ENCODE measurements at places on chromosomes 1 and 21.
A peak's percentile ranks its signal among the peaks of the same experiment; 100 is the strongest.

DNA sequence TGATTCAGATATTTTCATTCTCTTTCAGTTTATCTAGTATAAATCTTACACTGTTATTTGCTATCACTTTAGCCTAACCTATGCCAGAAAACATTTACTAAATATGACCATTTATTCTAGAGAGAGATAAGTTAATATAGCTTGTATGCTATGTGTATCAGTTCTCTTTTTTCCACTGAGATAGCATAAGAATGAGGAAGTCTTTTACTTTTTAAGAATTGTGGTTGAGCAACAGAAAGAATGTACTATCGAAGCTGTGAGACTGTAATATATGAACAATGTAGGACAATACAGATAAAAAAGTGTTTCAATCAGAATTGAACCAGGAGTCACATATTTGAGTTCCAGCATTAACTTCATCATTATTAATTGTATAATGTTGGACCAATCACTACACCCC is 479.9 kb upstream of the PLXNA2 start:
- no peaks in the 10 kb centered on the region for H3K36me3 ChIP-seq
- H3K27me3 ChIP-seq: no peaks in the 10 kb centered on the region
- H3K4me1 ChIP-seq: no peaks in the 10 kb centered on the region
- no peak overlapping the region for H3K4me3 ChIP-seq
- H3K27ac ChIP-seq: no peak overlapping the region

GRCh38 chr1:6652986-6653385 is 28.3 kb downstream of the THAP3 start:
- H3K4me1 ChIP-seq: peaks cover 4% of the 10 kb centered on the region
- H3K4me3 ChIP-seq: no peak overlapping the region
- H3K36me3 ChIP-seq: peaks cover 30% of the 10 kb centered on the region

- H3K27ac ChIP-seq: no peak overlapping the region
- H3K27me3 ChIP-seq: no peaks in the 10 kb centered on the region
- H3K36me3 ChIP-seq: peaks cover 62% of the 10 kb centered on the region
- H3K4me1 ChIP-seq: no peaks in the 10 kb centered on the region
Observed at GRCh38 chr21:39175154-39175553, 8.1 kb downstream of the PSMG1 start.

DNA sequence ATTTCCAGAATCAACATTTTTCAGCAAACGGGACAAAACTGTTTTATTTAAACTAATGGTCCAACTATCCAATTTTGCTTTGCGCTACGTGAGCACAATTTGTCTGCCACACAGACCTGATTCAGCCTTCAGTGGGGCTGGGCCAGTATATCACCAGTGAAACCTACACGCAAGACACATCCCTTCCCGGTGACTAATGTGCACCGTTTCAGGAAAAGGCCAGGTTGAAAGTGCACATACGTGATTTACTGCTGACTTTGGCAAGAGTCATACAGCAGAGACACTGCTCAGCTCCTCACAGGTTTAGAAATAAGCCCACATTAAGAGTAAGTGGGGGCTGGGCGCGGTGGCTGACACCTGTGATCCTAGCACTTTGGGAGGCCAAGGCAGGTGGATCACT is 5.1 kb upstream of the TMEM51 start:
- no peaks in the 10 kb centered on the region for H3K36me3 ChIP-seq
- peaks cover 39% of the 10 kb centered on the region for H3K27me3 ChIP-seq
- DNase-seq: no peak
- peaks cover 10% of the 10 kb centered on the region for H3K4me1 ChIP-seq

GRCh38 chr1:101854271-101854670 is 142.5 kb downstream of the OLFM3 start:
- H3K4me3 ChIP-seq: no peak overlapping the region
- no peaks in the 10 kb centered on the region for H3K4me1 ChIP-seq
- H3K27ac ChIP-seq: no peak overlapping the region
- no peaks in the 10 kb centered on the region for H3K27me3 ChIP-seq
- DNase-seq: no peak

DNA sequence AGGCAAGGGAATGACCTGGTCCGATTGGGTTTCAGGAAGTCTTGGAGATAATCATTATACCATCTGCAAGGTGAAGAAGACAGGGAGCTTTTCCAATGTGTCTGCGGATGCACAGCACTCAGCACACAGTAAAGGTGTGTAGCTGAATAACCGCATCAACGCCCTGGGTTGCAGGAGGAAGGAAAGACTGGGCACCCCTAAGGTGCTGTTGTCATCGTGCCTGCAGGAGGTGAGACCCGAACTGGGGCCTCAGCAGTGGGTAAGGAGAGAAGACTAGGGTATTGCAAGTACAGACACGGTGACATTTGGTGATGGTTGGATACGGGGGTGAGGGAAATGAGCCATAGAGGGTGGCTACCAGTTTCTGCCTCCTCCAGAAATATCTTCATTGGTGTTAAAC is 1.1 kb upstream of the TRIM62 start:
- no peak overlapping the region for H3K4me3 ChIP-seq
- peaks cover 23% of the 10 kb centered on the region for H3K4me1 ChIP-seq
- no peak for DNase-seq
- peaks cover 3% of the 10 kb centered on the region for H3K27me3 ChIP-seq
- H3K27ac ChIP-seq: no peak overlapping the region

DNA sequence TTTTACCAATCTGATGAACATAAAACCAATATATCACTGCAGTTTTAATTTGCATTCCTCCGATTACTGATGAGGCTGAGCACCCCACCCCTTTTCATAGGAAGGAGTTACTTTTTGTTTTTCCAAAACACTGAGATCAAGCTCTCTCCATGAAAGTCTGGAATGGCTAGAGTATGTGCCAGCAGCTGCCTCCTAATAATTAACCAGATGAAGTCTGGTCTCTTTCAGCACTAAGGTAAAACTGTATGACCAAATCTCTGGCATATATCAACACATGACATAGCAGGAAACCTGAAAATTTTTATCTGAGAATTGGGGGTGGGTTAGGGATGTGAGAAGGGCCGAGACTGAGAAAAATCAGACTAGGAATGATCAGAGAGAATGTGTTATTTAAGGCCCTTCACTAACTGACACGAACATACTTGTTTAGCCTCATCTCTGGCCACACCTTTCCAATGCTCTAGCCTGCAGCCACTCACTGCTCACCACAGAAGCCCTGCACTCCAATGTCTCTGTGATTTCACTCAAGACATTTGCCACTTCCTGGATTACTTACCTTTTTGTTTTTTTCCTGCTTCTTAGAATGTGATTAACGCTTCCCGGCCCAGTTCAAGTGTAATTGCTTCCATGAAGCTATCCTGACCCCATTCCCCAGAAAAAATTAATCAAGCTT is 34.7 kb downstream of the WASF2 start:
- DNase-seq: peak; percentile 6
- H3K36me3 ChIP-seq: no peaks in the 10 kb centered on the region
- H3K4me3 ChIP-seq: peak overlapping the region; percentile 11

DNA sequence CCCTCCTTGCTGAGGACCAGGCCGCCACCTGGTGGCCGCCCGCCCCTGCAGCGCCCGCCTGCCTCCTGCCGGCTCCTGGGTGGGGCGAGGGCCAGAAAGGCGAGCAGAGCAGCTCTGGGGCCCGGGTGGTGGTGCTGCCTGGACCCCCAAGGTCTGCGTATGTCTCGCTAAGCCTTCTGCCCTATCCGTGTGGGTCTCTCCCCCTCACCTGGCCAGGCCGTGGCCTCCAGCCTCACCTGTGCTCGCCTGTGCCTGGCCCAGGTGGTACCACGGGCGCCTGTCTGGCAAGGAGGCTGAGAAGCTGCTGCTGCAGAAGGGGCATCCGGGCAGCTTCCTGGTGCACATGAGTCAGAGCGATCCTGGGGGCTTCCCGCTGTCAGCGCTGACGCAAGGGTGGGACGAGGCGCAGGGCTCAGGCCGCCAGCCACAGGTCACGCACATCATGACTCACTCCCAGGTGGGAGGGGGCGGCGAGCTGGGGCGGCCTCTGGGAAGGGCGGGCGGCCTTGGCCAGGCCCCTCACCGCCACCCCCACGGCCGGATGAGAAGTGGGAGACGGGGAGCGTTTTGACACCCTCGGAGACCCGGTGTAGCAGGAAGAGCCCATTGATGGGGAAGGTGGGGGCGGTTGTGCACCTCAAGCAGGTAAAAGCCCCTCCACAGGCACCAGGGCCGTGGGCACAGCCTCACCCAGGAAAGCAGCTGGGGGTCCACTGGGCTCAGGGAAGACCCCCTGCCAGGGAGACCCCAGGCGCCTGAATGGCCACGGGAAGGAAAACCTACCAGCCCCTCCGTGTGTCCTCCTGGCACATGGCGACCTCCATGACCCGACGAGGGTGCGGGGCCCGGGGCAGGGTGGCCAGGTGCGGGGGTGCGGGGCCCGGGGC is 9.9 kb downstream of the RNF223 start:
- no peak overlapping the region for H3K4me3 ChIP-seq
- no peak overlapping the region for H3K27ac ChIP-seq
- peak; percentile 54 for DNase-seq
- no peaks in the 10 kb centered on the region for H3K36me3 ChIP-seq
- peaks cover 37% of the 10 kb centered on the region for H3K27me3 ChIP-seq

DNA sequence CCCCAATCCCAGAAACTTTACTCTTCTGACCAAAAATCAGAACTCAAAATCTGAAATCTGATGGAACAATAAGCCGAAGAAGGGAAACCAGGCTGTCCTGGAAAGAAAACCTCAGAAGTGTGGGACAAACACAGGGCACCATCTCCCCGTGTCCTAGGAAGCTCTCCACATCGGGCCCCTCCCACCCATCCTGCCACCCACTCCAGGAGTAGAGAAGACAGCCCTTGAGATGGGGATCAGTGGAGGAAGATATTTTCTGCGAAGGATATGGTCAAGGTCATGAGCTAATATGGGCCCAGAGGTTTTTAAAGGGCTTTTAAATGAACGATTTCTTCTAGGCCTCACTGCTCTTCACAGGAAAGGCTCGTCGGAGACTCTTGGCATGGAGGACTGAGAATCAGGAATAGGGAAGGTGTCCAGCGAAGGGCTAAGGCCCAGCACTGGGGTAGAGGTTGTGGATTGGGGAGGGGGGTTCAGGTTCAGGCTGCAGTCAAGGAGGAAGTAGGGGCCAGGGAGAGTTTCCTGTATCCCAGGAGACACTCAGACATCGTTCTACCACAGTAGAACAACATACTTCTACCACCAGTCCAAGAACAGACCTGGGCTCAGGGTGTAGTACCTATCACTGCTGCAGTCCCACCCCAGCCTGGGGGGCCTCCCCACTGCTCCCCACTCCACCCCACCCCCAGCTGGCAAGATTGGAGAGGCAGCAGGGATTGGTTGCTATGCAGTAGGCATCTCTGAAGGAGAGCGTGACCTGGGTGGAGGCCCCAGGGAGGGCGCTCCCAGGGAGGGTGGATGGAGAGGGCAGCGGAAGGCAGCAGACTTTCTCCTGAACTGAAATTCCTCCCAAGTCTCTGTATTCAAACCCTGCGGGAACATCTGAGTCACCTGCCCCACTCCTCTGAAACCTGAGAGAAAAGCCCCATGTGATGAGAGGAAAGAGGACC is 1.2 kb upstream of the S100A5 start:
- H3K27me3 ChIP-seq: no peaks in the 10 kb centered on the region
- peak overlapping the region; percentile 74 for H3K27ac ChIP-seq
- DNase-seq: no peak
- peaks cover 26% of the 10 kb centered on the region for H3K36me3 ChIP-seq

DNA sequence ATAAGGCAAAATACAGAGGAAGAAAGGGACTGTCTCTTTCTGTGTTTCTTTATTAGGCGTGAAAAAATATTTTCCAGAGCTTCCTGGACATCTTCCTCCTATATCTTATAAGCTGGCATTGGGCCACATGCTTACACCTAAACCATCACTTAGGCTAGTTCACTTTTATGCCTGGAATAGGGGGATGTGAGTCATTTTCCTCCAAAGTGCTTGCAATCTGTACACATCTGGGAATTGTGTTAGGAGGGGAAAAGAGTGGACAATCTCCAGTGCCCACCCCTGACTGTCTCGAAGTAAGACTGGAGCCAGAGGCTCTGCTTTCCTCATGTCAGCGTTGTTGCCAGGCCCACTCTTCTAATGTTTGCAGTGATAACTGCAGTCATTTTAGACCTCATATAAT is 29.9 kb downstream of the GIPC2 start:
- no peaks in the 10 kb centered on the region for H3K36me3 ChIP-seq
- no peaks in the 10 kb centered on the region for H3K4me1 ChIP-seq
- no peak for DNase-seq
- no peak overlapping the region for H3K4me3 ChIP-seq
- no peak overlapping the region for H3K27ac ChIP-seq

- DNase-seq: no peak
- no peak overlapping the region for H3K4me3 ChIP-seq
- H3K27me3 ChIP-seq: no peaks in the 10 kb centered on the region
- H3K27ac ChIP-seq: no peak overlapping the region
- peaks cover 10% of the 10 kb centered on the region for H3K4me1 ChIP-seq
- no peaks in the 10 kb centered on the region for H3K36me3 ChIP-seq
Observed at GRCh38 chr1:93616996-93617669, 64.5 kb downstream of the BCAR3 start.

GRCh38 chr1:33190701-33191100 is 8.9 kb upstream of the TRIM62 start:
- H3K36me3 ChIP-seq: no peaks in the 10 kb centered on the region
- H3K4me3 ChIP-seq: no peak overlapping the region
- no peak overlapping the region for H3K27ac ChIP-seq
- peaks cover 6% of the 10 kb centered on the region for H3K4me1 ChIP-seq
- DNase-seq: no peak

DNA sequence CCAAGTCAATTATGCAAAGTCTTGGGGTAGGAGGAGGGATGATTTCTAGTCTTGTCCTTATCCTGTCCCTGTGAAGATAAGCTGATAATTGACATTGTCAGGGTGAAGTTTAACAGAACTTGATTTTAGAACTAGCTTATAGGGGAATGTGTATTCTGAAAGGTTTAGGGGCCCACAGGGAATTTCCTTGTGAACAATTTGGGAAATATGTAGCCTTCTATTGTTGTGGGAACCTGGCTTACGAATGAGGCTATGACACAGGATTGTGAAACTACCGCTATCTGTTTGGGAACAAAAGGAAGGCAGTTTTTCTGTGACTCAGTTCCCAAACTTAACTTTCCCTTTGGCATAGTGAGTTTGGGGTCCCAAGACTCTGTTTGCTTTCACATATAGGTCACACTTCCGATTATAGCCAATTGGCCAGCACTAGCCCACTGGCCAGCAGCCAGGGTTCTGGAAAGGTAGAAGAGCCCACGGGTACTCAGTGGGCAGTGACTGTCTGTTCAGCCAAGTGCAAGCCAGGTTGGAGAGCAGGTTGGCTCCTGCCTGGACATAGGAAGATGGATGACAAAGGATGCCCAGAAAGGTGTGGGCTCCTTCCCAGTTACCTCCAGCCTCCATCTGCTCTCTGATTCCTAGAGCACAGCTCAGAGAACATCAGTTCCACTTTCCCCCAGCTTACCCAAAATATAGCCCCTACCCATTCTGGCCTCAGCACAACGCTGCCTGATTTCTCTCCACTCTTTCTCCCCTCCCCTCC is 35.5 kb downstream of the H3-3A start:
- no peak for DNase-seq
- H3K27ac ChIP-seq: no peak overlapping the region
- no peaks in the 10 kb centered on the region for H3K36me3 ChIP-seq
- no peak overlapping the region for H3K4me3 ChIP-seq
- peaks cover 3% of the 10 kb centered on the region for H3K27me3 ChIP-seq
